ENCODE measurements at places on chromosomes 2 and 18.

DNA sequence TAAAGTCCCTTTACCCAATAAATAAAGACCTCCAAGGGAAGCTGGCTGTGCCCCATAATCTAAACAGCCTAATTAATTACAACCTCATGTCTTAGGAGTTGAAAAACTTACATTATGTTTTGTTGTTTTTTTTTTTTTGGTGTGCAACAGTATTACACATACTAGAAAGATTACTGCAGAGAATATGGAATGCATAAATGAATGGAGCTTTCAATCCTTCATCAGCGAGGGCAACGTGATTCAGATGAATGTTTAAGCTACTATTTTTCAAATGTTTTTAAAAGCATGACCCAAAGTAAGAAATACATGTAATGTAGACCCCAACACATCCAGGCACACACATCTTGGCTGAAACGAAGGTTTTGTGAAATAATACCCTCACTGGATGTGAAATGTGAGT is 167.1 kb upstream of the FN1 start:
- DNase-seq, result no peak

- no peak for DNase-seq
These were observed 553 bp downstream of the CNDP2 start for GRCh38 chr18:74496508-74497323.

DNA sequence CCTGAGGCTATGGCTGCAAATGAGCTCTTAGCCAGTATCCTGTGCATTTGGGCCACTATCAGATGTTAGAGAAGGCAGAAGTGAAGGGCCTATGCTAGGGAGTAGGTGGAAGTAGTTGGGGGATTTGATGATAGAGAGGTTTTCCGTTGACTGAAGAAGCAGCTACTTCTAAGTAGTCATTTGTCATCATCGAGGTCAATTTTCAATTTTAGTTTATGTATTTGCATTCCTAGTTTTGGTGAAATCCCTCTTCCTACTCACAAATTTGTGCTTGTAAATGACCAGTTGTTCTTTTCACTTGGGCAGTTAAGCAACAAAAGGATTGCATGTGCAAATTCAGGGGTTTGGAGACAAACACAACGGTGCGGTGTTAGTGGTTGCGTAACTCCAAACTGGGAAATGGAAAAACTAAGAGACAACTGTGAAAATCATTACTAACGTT is 48.5 kb upstream of the PELI1 start:
- no peak for DNase-seq

GRCh38 chr2:15059870-15060512 is 427.5 kb downstream of the LRATD1 start:
- no peak for DNase-seq

GRCh38 chr2:195820867-195821565 is 164.0 kb downstream of the SLC39A10 start:
- no peak for DNase-seq

DNA sequence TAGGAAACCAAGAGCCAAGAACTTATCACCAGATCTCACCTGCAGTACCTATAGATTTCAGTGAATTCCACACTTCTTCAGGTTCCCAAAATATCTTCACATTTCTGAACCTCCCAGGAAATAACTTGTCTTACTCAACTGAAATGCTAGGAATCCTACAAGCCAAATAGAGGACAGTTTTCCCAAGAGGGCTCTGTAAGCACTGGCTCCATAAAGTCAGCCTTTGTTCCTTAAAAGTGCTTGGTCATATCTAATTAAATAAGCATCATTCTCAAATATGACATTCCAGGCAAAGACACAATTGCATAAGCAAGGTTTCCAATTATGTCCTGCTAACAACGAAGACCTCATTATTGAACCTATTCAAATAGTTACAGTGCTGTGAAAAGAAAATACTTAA is 154.6 kb upstream of the MGAT5 start:
- DNase-seq, result no peak

- DNase-seq, result no peak
These were observed 61.6 kb upstream of the HS6ST1 start for GRCh38 chr2:128380061-128380889.

- DNase-seq, result no peak
These were observed 155.9 kb downstream of the FMNL2 start for GRCh38 chr2:152490686-152491455.

- no peak for DNase-seq
These were observed 191.2 kb downstream of the LRRTM1 start for GRCh38 chr2:80113399-80113798.

- no peak for DNase-seq
These were observed 95.1 kb upstream of the SALL3 start for GRCh38 chr18:78884502-78884901.

GRCh38 chr2:62263076-62263715 is 67.3 kb downstream of the B3GNT2 start:
- DNase-seq, result no peak

DNA sequence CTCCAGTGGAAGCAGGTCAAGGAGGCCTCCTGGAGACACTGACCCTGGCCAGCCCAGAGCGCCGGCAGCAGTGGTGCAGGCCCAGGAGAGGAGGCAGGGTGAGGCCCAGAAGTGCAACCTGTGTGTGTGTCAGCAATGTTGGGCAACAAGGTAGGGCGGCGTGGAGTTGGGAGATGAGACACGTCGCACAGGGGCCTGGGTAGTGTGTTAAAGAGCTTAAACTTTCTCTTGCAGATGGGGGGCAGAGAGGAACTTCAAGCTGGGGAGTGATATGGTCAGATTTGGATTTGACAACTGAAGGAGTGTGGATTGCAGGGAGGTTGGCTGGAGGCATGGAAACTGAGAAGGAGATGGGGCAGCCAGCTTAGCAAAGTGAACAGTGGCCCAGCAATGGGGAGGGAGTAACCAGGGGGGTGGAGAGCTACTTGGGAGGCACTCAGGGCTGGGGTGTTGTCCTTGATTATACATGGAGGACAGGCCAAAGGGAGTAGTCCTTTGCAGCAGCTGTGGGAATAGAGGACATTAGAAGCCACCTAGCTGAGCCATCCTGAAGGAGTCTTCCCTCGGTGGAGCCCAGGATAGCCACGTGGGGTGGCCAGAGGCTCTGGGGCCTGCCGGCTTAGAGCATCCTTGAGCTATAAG is 278.6 kb upstream of the HS6ST1 start:
- no peak for DNase-seq

DNA sequence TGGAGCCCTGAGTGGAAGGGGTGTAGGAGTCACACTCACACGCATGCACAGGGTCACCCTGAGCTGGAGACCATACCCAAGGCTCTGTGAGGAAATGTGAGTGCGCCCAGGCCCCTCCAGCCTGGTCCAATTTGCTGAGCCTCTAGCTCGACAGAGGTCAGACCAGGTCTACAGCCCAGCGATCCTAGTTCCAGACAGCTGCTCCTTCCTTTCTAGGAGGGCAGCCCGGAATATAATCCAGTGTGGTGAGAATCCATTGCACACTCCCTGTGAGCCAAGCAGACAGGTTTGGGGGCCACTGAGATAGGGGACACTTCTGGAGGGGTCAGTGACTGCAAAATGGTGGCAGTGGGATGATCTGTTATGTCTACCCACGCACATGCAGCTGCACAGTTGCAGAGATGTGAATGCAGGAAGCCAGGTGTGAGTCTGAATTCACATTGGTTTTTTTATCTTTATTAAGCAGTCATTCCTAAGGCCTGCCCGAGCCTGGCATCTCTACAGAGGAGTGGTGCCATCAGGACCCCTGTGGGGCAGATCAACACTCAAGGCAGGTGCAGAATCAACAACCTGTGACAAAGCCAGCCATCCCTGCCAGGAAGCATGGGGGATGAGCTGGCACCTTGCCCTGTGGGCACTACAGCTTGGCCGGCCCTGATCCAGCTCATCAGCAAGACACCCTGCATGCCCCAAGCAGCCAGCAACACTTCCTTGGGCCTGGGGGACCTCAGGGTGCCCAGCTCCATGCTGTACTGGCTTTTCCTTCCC is at the start of gene GPR148:
Gene GPR148, plus strand, starts transcription at position 522 of the 768 bp plus-strand sequence. Its CDS starts 82 bp downstream, at position 604.
- DNase-seq, result no peak

- no peak for DNase-seq
These were observed 215.7 kb upstream of the HNMT start for GRCh38 chr2:137748533-137748932.

DNA sequence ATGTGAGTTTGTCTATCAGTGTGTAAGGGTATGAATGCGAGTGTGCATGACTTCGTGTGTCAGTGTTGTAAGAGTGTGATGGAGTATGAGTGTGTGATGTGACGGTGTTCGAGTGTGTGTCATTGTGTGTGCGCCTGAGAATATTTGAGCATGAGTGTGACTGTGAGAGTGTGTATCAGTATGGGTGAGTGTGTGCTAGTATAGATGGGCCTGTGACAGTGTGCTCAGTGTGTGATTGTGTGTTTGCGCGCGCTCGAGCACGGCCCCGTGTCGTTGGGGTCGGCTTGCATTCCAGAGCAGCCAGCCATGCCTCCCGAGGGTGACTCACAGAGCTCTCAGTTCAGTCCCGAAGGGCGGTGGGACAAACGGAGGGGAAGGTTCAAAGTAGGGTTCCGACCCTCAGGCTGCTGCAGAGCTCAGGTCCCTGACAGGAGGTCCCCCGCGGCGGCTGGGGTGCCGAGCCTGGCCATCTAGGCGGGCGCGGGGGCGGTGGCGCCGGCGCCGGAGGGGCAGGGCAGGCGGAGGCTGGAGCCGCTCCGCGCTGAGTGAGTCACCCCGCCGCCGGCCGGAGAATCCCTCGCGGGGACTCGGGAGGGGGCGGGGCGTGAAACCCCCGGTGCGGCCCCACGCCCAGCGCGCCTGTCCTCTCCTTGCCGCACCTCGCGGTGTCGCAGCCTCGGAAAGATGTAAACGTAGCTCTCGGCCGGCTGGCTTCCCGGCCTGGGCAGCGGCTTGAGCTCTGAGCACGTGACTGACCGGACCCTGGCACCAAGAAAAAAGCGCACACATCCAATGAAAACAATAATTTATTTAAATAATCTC is 3.8 kb downstream of the DLX2 start:
- DNase-seq, result no peak

GRCh38 chr2:30356776-30357175 is 90.3 kb upstream of the LCLAT1 start:
- DNase-seq, result no peak

DNA sequence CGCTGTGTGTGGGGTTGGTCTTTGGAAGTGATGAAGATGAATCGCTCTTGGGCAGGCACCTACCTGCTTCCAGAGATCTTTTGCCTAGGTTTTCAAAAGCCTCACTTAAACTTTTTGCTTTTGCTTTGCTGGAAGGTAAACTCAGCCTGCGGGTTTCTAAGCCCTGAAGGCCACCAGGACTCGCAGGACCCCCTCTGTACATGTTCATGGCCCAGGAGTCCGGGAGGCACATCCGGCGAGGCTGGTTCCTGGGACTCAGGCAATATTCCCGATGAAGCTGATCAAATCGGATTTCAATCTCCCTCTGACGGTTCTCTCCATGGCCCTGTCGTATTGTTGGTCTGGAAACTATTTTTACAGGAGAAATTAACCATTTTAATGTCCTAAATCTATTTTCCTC is 13.2 kb downstream of the HJURP start:
- no peak for DNase-seq

DNA sequence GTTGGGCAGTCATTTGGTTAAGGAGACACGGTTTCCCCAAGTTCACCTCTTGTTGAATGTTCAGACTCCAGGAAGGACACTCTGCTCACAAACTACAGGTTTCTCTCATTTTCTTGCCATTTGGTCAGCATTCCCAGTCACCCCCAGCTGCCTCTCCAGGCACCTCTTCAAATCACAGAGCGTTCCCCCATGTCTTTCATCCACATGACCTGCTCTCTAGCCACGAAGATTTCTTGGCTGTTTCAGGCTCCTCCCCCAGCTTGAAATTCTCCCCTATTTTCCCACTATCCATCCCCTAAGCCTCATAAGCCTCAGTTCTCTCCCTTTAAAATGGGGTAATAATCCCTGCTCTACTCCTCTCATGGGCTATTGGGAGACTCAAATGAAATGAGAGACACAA is 89.1 kb upstream of the RTN4 start:
- no peak for DNase-seq

DNA sequence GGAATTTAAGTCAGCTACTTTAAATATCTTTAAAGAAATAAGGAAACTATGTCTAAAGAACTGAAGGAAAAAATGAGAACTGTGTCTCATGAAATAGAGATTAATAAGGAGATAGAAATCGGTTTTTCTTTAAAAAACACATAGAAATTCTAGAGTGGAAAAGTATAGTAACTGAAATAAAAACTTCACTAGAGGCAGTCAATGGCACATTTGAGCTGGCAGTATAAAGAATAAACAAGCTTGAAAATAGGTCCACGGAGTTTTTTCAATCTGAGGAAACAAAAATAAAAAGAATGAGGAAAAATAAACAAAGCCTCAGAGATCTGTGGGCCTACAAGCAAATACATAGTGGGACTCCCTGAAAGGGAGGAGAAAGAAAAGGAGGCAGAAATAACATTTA is 127.5 kb downstream of the TWIST2 start:
- no peak for DNase-seq

- DNase-seq, result no peak
These were observed at the start of gene KCNF1 for GRCh38 chr2:10911291-10912075. KCNF1 (plus strand) TSS chr2:10911934; CDS start chr2:10912427, 493 bp downstream.

DNA sequence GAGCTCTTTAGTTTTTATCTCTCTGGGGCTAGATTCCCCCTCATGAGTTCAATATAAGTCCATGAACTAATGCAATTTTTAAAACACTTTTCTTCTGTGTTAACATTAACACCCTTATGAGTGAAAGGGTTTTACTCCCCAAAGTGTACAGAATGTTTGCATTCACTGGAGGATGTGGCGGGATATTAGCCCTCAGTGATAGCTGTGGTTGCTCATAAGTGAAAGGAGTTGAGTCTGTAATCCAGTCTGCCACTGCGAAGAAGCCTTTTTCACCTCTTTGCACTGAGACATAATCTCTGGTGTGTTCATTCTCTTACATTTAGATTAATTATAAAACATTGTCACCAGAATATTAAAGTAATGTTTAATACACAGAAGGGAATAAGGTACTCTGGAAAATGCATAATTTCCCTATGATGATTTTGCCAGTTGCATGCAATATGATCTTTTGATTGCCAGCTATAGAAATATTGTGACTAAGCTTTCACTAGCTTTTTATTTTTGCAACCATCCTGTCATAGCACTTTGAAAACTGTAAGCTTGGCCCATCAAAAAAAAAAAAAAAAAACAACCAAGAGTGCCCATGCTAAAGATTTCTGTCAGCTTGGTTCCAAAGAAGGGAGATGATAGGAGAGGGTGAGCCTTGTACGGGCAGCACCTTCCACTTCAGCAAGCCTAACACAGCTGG is 113.2 kb downstream of the BCL11A start:
- no peak for DNase-seq

- DNase-seq, result no peak
These were observed 21.6 kb downstream of the INPP5D start for GRCh38 chr2:233081731-233082221.

DNA sequence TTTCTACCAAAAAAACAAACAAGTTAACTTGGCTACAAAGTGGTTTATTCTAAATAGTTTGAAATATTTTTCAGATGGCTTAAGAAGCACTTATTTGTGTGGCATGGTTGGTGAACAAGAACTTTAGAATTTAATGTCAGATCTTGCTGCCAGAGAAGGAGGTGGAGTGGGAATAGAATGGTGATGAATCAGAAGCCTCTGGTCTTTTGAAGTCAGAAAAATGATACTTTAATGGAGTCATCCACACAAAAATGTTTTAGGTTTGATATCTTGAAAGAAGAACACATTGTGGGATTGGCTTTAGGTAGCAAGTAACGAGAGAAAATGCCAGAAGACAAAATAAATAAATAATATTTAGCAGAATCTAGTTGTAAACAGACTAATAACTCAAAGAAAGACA is 243.1 kb upstream of the FANCL start:
- DNase-seq, result no peak
